ENCODE measurements at places on chromosomes 6 and 20.

DNA sequence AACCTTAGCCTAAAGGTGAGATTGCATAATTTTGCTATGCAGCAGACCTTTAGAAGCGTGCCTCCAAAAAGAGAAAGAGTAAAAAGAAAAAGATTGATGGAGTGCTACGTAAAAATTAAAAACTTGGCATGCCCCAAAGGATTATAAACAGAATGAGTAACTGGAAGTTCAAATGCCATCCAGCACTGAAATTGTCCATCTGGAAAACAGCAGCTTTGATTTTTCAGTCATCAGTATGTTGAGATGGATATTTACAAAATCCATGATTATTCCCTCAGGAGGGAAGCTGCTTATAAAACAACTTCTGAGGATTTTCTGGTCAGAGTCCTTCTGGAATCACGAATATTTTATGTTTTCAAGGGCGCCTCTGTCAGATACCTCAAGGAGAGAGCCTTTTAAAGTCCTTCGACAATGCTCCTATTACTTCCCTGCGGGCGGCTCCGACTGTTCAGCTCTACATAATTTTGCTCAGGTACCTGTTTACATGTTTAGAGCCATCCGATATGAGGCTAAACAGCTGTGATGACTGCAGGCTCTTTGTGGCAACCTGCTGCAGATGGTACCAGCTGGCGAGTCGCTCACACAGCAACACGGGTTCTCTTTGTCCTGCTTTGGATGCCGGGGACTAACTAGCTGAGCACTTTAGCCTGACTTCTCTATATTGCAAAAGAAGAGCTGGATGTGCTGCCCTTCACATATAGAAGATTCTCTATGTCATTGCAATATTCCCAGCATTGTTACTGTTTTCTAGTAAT lies 83.3 kb downstream of the RCAN2 start:
- no peak for DNase-seq

- DNase-seq, result no peak
These were observed 195.0 kb upstream of the CEP162 start for GRCh38 chr6:84422380-84422968.

GRCh38 chr20:33783256-33783655 lies 27.9 kb upstream of the CHMP4B start:
- no peak for DNase-seq

DNA sequence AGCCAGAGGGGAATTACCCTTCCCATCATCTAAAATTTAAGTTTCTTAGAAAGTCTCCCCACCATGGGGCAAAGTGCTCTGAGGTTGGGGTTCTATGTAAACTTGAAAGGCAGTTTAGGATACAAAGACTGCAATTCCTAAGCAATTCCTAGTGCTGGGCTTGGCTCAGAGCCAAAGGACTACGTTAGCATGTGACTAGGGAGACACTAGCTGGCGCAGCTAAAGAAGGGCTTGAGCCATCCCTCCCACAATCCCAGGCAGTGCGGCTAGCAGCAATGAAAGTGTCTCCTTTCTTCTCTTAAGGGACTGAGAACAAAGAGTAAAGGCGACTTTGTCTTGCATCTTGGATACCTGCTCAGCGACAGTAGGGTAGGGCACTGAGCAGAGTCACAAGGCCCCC lies 306.6 kb upstream of the FKBP1C start:
- DNase-seq, result no peak

DNA sequence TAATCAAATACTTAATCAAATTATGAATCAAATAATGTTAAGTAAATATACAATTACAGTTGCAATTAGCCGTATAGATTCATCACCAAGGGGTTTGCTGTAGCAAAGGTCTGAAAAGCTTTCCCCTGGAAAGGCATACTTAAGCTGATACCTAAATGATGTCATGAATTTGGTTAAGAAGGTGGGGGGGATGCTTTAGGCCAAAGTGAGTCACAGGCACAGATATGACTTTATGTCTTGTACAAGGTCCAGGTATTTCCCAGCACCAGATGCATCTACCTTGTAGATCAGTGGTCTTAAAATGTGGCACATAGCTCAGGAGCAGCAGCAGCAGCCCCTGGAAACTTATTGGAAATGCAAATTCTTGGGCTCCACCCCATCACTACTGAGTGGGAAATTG lies 557.3 kb upstream of the CDH4 start:
- no peak for DNase-seq

DNA sequence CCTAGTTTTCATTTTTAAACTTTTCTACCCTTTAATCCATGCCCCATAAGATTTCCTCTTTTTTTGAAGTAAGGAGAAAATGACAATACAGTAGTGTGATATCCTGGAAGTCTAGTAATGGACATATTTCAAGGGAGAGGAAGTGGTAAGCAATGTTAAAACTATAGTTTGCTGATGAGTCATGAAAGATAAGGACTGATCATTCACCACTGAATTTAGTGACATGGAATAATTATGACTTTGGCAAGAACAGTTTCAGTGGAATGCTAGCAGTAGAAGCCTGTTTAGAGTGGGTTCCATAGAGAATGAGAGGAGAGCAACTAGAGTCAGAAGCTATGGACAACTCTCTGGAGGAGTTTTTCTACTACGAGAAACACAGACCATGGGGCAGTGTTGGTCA lies 24.9 kb upstream of the SLC2A12 start:
- no peak for DNase-seq

DNA sequence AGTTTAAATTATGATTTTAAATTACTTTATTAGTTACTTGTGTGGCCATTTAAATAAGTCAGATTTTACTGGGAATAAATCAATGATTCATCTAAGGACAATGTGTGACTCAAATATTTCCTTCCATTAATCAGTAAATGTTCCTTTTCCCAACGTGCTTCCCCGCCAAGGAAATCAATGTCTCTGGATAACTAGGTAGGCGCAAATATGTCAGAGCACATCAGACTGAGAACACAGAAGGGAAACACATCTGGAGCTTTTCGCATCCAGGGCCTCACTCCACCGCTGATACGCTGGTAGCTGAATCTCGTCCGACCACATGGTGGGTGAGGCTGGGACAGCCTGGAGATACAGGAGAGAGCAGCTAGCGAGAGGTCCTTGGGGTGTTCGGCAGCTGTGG lies 56.4 kb upstream of the RPS6KA2 start:
- DNase-seq, result no peak

GRCh38 chr6:149951626-149952025 lies 9.8 kb downstream of the ULBP2 start:
- no peak for DNase-seq

DNA sequence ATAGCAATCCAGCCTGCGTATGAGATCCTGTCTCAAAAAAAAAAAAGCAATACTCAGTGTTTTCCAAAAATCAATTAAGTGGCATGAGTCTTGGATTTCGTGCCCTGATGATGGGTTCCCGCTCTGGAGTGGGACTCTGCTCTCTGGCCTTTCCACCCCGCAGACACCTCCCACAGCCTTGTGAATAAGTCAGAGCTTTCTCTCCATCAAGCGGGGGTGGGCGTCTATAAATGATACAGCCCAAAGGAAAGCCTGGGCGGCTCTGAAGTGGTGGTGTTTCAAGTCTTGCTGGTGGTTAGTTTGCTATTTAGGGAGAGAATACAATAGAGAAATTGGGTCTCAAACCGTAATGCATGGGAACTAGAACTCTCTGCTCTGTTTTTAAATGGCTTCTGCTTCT lies 52.5 kb upstream of the TAGAP start:
- peak; percentile 47 for DNase-seq

Data from stimulated activated CD4-positive, alpha-beta T cell treated with anti-CD3 and anti-CD28 coated beads, Interleukin-1b, Interleukin-23, amount 100 ng/mL, for 4 hours (primary cell).